ENCODE measurements at places on chromosomes 16 and 17. TPM values are rescaled to one million over a fixed set of nuclear protein-coding genes. Genes with fewer than 3 reads are reported as not detected.
A peak's percentile ranks its signal among the peaks of the same experiment; 100 is the strongest.

- no peaks in the 10 kb centered on the region for H3K27me3 ChIP-seq
- H3K4me3 ChIP-seq: no peak overlapping the region
- peaks cover 64% of the 10 kb centered on the region for H3K4me1 ChIP-seq
- H3K27ac ChIP-seq: peak overlapping the region; percentile 42
- DNase-seq: no peak
Observed at GRCh38 chr17:880443-881269, 98.5 kb downstream of the MRM3 start.

DNA sequence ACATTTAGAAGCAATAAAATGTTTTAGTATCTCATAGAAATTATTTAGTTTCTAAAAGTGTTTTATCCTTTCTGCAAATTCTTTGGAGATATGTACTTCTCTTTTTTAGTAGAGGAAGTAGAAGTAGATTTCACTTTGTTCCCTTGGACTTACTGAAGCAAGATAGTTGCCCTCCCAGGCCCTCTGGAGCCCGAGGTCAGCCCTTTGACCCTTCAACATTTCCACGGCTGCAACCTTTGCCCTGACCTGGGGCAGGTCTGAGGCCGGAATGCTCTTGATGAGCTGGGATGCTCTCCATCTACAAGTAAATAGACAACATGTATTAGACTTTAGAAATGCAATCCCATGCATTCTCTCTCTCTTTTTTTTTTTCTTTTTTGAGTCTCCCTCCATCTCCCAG lies 167.5 kb downstream of the CDK5R1 start:
- DNase-seq: no peak
- H3K4me3 ChIP-seq: no peak overlapping the region
- H3K27ac ChIP-seq: no peak overlapping the region
- no peaks in the 10 kb centered on the region for H3K27me3 ChIP-seq
- no peaks in the 10 kb centered on the region for H3K36me3 ChIP-seq
- no peaks in the 10 kb centered on the region for H3K4me1 ChIP-seq

The RAPGEFL1 gene
- 9.7 TPM for total RNA-seq

GRCh38 chr16:67676516-67676915 lies 9.9 kb downstream of the C16orf86 start:
- no peak overlapping the region for H3K4me3 ChIP-seq
- H3K27me3 ChIP-seq: no peaks in the 10 kb centered on the region

The ADAD2 gene
- not detected for total RNA-seq

Data from HCT116 (cell line).